ENCODE measurements at places on chromosomes 4 and X. TPM values are rescaled to one million over a fixed set of nuclear protein-coding genes. Genes with fewer than 3 reads are reported as not detected.

PAGE2B gene
- total RNA-seq = not detected

DNA sequence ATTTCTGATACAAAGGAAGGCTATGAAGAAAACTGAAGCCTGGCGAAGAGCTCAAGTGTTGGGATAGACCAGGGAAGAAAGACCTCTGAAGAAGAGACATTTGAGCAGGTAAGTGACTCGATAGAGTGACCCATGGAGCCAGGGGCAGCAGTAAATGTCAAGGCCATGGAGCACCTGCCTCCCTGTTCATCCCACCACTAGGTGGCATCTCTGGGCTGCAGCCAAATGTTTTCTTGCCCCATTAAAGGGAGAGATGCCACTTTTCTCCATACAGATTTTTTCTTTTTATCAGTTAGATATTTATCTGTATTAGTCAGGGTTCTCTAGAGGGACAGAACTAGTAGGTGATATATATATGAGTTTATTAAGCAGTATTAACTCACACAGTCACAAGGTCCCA is 4.9 kb upstream of the ZNF81 start:
- DNase-seq = no peak
- no peaks in the 10 kb centered on the region for H3K27me3 ChIP-seq
- H3K36me3 ChIP-seq = no peaks in the 10 kb centered on the region
- no peak overlapping the region for H3K4me3 ChIP-seq
- no peak overlapping the region for H3K27ac ChIP-seq

DNA sequence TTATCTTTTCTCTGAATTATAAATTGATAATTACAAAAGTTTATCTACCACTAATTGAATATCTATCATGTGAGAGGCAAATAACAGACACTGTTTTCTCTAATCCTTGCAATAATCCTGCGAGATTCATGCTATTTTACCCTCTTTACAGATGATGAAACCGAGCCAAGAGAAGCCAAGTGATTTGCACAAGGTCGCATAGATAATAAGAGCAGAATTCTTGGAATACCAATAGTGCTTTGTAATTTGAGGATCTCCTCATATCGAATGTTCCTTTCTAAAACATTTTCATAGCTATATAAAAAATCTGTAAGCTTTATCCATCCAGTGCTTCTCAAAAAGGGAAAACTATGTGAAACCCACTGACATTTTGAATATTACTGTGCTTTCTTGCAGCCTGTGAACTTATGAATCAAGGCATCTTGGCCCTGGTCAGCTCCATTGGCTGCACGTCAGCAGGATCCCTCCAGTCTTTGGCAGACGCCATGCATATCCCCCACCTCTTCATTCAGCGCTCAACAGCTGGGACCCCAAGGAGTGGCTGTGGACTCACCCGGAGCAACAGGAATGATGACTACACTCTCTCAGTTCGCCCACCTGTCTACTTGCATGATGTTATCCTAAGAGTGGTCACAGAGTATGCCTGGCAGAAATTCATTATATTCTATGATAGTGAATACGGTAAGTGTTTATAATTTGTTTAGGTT is 743.8 kb upstream of the ATOH1 start:
- no peak overlapping the region for H3K4me3 ChIP-seq
- H3K4me1 ChIP-seq = no peaks in the 10 kb centered on the region
- no peak overlapping the region for H3K27ac ChIP-seq
- H3K36me3 ChIP-seq = no peaks in the 10 kb centered on the region
- DNase-seq = no peak
- no peaks in the 10 kb centered on the region for H3K27me3 ChIP-seq

GRCh38 chr4:152684007-152684406 is 4.2 kb upstream of the TMEM154 start:
- H3K27me3 ChIP-seq = no peaks in the 10 kb centered on the region
- H3K4me1 ChIP-seq = peaks cover 15% of the 10 kb centered on the region
- no peak overlapping the region for H3K27ac ChIP-seq
- no peak overlapping the region for H3K4me3 ChIP-seq

- no peak for DNase-seq
- H3K4me1 ChIP-seq = no peaks in the 10 kb centered on the region
- peaks cover 7% of the 10 kb centered on the region for H3K36me3 ChIP-seq
- H3K27ac ChIP-seq = no peak overlapping the region
- no peaks in the 10 kb centered on the region for H3K27me3 ChIP-seq
- no peak overlapping the region for H3K4me3 ChIP-seq
Measured at GRCh38 chrX:135315864-135316263, 6.6 kb downstream of the ETDC start.

ADH1B gene
- 891 TPM for total RNA-seq

GYG2 gene
- 15.7 TPM for total RNA-seq

SLC6A14 gene
- 10.1 TPM for total RNA-seq

DNA sequence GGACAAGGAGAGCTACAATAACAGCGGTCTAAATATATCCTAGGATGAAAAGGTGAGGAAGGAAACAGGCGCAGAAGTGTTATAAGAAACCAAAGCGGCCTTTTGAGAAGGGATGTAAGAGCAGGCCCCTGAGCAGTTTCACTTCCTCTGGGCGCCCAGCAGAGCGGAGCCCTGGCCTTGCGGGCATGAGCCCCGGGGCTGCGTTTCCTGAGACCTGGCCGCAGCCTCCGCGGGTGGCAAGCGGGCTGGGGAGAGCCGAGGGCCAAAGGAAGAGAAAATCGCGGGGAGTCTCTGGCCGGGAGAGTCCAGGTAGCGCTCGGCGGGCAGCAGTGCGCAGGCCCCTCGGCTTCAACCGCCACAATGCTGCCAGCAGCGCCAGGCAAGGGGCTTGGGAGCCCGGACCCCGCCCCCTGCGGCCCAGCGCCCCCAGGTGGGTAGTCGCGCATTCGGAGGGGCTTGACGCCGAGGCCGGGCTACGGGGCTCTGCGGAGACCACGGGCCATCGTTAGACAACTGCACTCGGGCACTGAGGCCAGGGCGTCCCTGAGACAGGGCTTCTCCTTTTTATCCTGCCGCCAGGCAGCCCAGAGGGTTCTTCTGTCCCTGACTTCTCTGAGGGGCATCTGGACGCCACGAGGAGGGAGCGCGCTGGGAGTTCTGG is at the start of gene BANK1:
TSS of gene BANK1 (plus strand) at position 210 of the 661 bp plus-strand sequence. CDS start at position 361, 151 bp downstream.
- H3K4me3 ChIP-seq = peak within 1 kb of the TSS; percentile 57
- DNase-seq = no peak
- H3K36me3 ChIP-seq = no peaks in the 10 kb centered on the region

DNA sequence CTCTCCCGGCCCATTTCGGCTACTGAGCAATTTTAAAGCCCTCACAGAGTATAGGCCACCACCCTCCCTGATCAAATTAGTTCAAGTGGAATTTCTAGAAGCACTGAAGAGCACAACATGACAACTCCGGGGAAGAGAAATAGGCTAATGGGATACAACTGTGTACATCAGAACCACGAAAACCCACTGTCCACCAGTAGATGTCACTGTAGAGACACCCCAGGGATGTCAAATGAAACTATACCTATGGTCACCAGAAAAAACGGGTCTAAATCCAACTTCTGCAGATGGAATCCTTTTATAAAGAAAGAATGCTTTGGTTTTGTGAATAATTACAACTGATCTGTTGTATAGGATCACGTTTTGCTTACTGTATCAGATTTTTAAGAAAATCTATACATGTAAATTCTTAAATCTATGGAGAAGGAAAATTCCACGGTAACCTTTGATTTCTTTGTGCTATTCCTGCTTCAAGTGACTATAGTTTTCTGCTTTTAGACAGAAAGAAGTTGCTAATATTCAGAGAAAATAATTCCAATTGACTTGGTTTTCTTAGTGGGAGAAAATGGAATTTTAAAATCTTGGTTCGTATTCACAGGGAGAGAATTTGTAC is 29.5 kb upstream of the MAP3K15 start:
- H3K27me3 ChIP-seq = no peaks in the 10 kb centered on the region
- no peak overlapping the region for H3K4me3 ChIP-seq
- no peak overlapping the region for H3K27ac ChIP-seq
- no peaks in the 10 kb centered on the region for H3K4me1 ChIP-seq

MAGEC3 gene
- total RNA-seq = not detected

SAGE1 gene
- not detected for total RNA-seq

DNA sequence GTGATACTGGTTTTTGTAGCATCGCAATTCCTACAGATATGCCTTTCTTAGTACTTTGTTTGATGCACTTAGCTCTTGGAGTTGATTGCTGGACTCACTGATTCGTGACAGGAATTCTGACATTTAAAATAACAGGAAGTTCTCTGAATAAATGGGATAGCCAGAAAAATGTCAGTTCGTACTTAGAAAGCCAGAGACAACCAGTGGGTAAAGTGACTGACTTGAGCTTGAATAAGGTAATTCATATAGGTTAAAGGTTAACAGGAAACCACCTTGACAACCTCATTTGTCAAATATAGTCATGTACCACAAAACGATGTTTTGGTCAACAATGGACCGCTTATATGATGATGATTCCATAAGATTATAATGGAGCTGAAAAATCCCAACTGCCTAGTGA is 181.4 kb downstream of the RPA4 start:
- H3K4me3 ChIP-seq = no peak overlapping the region
- H3K27me3 ChIP-seq = no peaks in the 10 kb centered on the region
- DNase-seq = no peak
- no peaks in the 10 kb centered on the region for H3K4me1 ChIP-seq
- no peak overlapping the region for H3K27ac ChIP-seq

DNA sequence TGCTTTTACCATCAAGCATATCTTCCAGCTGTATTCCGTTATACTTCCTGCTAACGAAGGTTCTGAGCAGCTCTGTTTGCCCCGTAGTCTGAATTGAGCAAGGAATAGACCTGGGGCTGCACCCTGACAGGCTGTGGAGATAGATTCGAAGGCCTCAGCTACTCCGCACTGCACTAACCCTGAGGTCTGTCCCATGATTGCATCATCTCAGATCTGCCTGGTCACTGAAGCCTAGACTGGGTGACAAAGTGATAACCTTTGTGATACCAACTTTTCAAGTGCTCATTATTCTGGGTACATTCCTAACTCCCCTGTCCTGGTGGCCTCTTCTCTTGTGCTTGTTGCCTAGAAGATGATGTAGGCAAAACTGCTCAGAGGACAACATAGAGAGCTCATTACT is 29.9 kb upstream of the PGRMC1 start:
- no peak for DNase-seq
- no peak overlapping the region for H3K4me3 ChIP-seq
- no peak overlapping the region for H3K27ac ChIP-seq
- H3K4me1 ChIP-seq = no peaks in the 10 kb centered on the region
- H3K36me3 ChIP-seq = no peaks in the 10 kb centered on the region

- no peaks in the 10 kb centered on the region for H3K27me3 ChIP-seq
- no peaks in the 10 kb centered on the region for H3K36me3 ChIP-seq
- H3K27ac ChIP-seq = no peak overlapping the region
- H3K4me3 ChIP-seq = no peak overlapping the region
- H3K4me1 ChIP-seq = no peaks in the 10 kb centered on the region
- no peak for DNase-seq
Measured at GRCh38 chrX:39440799-39441284, 639.6 kb downstream of the MID1IP1 start.

GAGE1 gene
- not detected for total RNA-seq

DNA sequence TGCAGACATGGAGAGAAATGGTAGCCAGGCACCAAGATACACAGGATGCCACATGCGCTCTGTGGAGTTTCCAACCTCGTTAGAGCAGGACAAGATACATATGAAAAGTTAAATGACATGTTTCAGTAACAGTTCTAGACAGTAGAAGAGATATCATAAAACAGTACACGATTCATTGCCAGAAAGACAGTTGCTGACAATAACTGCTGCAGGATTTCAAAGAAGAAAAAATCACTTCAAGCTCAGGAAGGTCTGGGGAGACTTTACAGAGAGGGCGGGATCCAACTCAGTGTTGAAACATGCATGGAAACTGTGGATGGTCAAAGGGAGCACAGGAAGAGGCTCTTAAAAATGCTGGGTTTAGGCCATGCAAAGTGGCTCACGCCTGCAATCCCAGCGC is 31.0 kb downstream of the DCTD start:
- peaks cover 2% of the 10 kb centered on the region for H3K36me3 ChIP-seq
- H3K4me1 ChIP-seq = peaks cover 16% of the 10 kb centered on the region
- no peak overlapping the region for H3K27ac ChIP-seq
- DNase-seq = no peak
- no peaks in the 10 kb centered on the region for H3K27me3 ChIP-seq

TMEM131L gene
- 17.7 TPM for total RNA-seq

DNA sequence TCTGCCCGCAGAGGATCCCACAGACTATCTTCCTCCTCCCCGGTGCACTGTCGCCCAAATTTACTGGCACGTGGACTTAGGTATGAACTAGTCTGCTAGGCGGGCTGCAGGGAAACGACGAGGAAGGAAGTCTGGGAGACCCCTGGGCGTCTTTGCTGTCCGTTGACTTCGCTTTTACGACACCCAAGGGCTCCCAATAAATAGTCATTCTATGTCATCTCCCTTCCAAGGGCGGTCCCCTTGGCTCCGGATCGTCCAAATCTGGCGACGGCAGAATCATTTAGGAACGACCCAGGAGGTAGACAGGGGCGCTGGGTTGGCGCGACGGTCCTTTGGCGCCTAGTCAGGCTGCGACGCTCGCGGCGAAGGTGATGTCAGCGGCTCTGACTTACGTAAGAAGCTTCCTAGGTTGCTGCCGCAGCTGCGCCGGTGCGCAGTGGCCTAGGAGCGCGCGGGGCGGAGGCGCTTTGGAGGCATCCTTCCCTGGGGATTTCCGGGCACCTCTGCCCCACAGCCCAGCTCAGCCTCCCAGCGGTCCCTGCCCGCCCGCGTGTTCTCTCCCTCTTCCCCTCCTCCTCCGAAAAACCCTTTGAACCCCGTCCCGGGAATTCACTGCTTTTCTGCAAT is 2.2 kb downstream of the NHS start:
- H3K4me1 ChIP-seq = no peaks in the 10 kb centered on the region
- no peaks in the 10 kb centered on the region for H3K27me3 ChIP-seq
- DNase-seq = no peak

DNA sequence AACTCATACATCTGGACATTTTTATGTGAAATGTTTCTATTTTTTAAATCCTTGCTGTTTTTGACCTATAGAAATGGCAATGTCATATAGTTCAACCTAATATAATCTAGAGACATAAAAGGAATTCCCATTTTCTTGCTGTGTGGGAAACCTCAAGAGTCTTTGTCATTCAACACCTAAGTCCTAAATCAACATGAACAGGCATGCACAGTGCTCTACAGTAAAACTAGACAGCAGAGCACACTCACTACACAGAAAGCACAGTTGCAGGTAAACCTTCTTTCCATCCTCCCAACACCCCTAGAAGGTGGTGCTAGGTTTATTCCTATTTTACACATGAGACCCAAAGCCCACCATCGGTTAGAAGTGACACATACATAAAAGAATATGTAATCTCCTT is 79.1 kb upstream of the C1QTNF7 start:
- no peaks in the 10 kb centered on the region for H3K36me3 ChIP-seq
- no peak for DNase-seq
- H3K27me3 ChIP-seq = no peaks in the 10 kb centered on the region
- peak overlapping the region; percentile 37 for H3K27ac ChIP-seq
- H3K4me1 ChIP-seq = peaks cover 42% of the 10 kb centered on the region

Data from vagina (tissue), 2 donors.